SW480 (cell line): ENCODE measurements at places on chromosomes 12 and 14.

DNA sequence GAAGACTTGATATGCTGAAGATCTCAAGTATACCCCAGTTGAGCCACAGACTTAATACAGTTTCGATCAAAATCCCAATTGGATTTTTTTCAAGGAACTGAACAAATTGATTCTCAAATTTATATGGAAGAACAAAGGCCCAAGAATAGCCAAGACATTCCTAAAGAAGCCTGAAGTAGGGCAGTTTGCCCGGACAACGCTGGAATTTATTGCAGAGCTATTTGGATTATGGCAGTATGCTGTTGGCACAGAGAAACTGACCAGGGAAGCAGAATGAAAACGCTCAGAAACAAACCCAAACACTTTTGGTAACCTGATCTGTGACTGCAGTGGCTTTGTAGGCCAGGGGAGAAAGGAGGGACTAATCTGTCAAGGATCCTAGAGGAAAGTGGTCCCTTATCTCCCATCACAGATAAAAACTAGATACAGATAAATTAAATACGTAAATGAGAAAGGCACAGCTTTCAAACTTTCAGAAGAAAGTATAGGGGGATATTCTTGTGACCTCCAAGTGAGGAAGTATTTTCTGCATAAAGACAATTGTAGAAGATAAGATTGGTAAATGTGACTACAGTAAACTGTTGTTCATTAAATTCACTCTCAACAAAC is 35.9 kb upstream of the GSC start:
- no peak for DNase-seq

DNA sequence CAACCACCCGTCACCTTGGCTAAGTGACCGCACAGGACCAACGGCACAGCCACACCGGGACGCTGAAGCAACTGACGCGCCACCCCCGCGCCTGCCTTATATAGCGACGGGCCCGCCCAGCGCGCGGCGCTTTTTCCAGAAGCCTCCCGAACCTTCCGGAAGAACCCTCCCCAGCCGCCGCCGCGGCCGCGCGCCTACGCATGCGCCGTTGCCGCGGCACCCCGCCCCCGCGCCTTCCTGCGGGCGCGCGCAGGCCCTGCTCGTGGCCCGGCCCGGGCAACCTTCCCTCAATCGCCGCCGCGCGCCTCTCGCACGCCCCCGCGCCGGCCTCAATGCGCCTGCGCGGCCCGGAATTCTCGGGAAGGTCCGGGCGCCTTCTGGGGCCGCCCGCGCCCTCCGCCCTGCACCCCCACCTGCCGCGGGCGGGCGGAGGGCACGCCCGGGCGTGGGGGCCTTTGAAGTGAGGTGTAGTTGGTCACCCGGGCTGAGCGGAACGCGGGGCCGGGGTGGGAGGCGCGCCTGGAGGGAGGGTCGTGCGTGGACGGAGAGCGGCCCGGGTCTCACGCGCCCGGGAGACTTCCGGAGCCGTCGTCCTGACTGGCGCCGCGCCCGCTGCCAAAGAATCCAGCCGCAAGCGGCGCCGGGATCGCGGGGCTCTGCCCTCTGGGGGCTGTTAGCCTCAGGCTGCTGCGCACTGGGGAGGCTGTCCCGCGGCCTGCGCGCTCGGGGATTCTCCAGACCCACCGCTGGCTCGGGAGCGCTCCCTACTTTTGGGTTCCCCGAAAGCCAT is at the start of gene HSP90AA1:
TSS of gene HSP90AA1 (minus strand) at position 73 of the 790 bp plus-strand sequence. CDS start 666 bp downstream, outside the sequence.
- DNase-seq = peak; percentile 92

DNA sequence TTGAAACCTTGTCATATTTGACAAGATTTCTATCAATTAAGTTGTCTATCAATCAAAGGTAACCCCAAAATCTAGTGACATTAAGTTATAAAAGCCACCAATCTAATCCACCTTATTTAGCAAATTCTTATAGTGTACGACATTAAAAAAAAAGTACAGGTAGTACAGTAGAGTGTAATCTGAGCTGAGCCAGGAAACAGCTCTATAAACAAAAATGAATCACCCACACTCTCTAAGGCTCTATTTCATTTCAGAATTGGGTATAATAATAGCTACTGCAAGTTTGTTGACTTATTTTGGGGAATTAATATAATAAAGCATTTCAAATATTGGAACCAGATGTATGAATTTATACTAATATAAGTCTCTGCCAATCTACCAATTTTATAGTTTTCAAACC is 342.4 kb upstream of the FLRT2 start:
- no peak for DNase-seq

GRCh38 chr12:93541578-93542225 is 30.8 kb upstream of the SOCS2 start:
- no peak for DNase-seq

DNA sequence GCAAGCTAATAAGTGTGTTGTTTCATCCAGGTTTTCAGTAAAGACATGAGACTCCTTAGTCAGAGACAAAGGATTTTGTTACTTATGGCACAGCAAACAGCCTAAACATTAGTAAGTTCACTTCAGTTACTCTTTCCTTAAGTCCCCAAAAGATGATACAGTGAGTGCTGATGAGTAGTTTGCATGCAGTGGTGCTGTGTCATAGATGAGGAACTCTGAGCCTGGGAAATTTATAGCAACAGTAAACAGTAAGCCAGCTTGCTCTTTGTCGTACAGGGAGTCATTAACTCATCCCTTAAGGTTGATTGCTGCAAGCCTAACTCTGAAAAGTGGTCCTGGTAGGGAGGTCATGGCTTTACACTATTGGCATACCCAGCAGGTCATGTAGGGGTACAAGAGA is 208.6 kb upstream of the OR4E1 start:
- no peak for DNase-seq

- DNase-seq = no peak
Measured at GRCh38 chr12:78155546-78155945, 324.9 kb downstream of the NAV3 start.

DNA sequence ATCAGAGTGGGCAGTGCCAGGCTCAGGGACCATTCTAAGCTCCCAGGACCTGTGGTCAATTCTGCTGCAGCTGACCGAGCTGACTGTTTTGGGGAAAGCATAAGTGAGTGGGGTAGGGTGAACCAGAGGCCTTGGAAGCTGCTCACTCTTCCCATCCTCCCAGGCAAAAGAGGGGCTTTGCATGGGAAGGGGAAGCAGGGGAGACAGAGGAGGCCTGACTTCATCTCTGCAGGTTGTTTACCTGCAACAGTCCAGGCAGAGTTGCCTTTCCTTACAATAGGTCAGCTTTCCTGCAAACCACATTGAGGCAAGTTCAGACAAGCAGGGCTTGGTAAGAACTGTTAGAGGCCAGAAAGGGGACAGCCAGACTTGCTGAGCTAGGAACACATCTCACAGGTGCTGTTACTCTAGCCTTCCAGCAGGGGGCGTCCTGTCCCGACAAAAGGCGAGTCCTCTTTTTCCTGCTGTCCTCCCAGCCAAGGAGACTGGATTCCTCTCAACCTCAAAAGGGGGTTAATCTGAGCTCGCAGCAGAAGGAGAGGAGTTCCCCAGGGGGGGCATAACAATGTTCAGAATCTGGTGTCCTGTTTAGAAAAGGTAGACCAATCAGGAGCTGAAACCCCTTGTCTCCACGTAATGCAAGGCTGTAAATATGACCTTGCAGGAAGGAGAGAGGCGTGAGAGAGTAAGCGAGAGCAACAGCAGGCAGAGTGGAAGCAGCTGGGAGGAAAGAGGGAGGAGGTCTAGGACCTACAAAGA is 4.3 kb upstream of the DHRS2 start:
- DNase-seq = peak; percentile 74

DNA sequence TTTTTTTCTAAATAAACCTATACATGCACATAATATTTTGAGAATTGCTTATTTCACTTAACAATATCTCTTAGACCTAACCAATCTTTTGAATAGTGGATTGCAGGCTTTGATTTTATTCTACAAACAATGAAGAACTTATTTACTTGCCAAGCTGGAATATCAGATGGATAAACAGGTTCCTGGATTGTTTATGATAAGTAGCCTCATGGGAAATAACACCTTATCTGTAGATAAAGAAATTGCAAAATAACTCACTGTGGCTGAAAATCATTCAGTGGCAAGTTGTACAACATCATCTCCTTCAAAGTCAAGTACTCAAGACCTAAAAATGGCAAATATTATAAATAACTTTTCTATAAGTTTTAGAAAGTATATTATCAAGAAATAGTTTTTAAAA is 335.4 kb upstream of the ATP2B1 start:
- no peak for DNase-seq

DNA sequence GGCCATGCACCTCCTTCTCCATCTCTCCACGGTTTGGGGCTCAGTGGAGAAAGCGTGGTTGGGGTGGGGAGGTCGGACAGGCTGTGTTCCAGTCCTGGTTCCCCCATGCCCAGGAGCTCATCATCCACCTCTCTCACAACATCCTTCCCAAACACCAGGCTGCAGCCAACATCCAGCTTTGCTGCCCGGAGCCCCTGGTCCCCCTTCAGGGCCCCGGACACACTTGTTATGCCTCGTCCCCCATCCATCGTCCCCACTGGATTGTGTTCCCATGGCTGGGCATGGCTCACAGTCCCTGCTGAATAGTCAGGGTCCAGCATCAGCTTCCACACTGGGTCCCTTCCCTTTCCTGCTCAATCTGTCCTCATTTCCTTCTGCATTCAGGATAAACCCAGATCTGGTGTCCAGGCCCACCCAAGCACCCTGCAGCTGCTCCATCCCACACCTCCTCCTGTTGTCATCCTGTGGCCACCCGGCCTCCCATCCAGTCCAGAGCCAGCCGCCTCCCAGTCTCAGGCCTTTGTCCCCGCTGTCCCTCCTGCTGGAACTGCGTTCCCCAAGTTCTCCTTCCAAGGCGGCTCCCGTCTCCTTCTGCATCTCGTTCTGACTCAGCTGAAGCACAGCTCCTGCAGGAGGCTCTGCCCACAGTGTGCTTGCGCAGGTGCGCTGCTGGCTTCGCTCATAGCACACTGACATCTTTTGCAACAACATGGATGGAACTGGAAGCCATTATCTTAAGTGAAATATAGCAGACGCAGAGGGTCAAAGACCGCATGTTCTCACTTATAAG is 211.4 kb upstream of the RTL1 start:
- DNase-seq = no peak
